ENCODE measurements at places on chromosomes 7 and 10. TPM values are rescaled to one million over a fixed set of nuclear protein-coding genes. Genes with fewer than 3 reads are reported as not detected.

Gene HOXA5
- total RNA-seq = 22.1 TPM

Gene NME8
- total RNA-seq = not detected

Gene ACTR3C
- 0.50 TPM for total RNA-seq

Gene SNCG
- total RNA-seq = 8.7 TPM

Gene HOXA1
- total RNA-seq = 0.50 TPM

Gene IL2RA
- total RNA-seq = not detected

Gene AS3MT
- total RNA-seq = 8.1 TPM

Gene COL13A1
- total RNA-seq = 6.4 TPM

Gene STOX1
- under 0.01 TPM for total RNA-seq

Gene PLXNA4
- total RNA-seq = 1.2 TPM

Gene POU6F2
- total RNA-seq = under 0.01 TPM

Gene RPEL1
- total RNA-seq = 0.17 TPM

Gene INMT
- 75.8 TPM for total RNA-seq

Gene RAB18
- 36.0 TPM for total RNA-seq
